ENCODE measurements at places on chromosomes 12 and 14. TPM values are rescaled to one million over a fixed set of nuclear protein-coding genes. Genes with fewer than 3 reads are reported as not detected.

The CDH24 gene
- total RNA-seq: 6.8 TPM

The TMEM253 gene
- total RNA-seq: not detected

The SDS gene
- total RNA-seq: not detected

The OR6C68 gene
- total RNA-seq: not detected

The RNASE2 gene
- not detected for total RNA-seq

DNA sequence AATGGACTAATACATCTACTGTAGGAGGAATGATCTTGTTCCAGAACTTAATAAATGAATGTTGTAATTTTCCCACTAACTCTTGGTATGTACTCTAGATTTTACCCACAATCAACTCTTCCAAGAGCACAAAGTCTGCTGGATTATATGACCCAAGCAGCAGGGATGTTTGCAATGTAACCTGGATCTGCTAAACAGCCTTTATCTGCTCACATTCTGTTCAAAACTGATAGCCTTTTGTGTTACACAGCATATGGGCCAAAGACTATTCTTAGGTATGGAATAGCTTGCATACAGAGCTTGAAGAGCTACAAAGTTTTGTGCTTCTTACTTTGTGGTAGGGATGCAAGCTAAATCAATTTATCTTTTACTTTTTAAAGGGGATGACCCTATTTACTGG, 213.7 kb upstream of the DCN start:
- no peaks in the 10 kb centered on the region for H3K4me1 ChIP-seq
- H3K36me3 ChIP-seq: no peaks in the 10 kb centered on the region
- H3K27ac ChIP-seq: no peak overlapping the region
- no peak overlapping the region for H3K4me3 ChIP-seq
- no peak for DNase-seq
- no peaks in the 10 kb centered on the region for H3K27me3 ChIP-seq

GRCh38 chr12:1692895-1693610, 2.2 kb downstream of the ADIPOR2 start:
- no peaks in the 10 kb centered on the region for H3K27me3 ChIP-seq
- H3K4me3 ChIP-seq: peak overlapping the region; percentile 97
- peaks cover 58% of the 10 kb centered on the region for H3K4me1 ChIP-seq
- DNase-seq: no peak
- H3K36me3 ChIP-seq: peaks cover 4% of the 10 kb centered on the region
- H3K27ac ChIP-seq: no peak overlapping the region

GRCh38 chr14:67722293-67722692, 20.6 kb downstream of the RDH12 start:
- no peak overlapping the region for H3K27ac ChIP-seq
- H3K27me3 ChIP-seq: peaks cover 36% of the 10 kb centered on the region
- H3K4me3 ChIP-seq: peak overlapping the region; percentile 12
- DNase-seq: peak; percentile 9
- no peaks in the 10 kb centered on the region for H3K36me3 ChIP-seq
- H3K4me1 ChIP-seq: peaks cover 17% of the 10 kb centered on the region

DNA sequence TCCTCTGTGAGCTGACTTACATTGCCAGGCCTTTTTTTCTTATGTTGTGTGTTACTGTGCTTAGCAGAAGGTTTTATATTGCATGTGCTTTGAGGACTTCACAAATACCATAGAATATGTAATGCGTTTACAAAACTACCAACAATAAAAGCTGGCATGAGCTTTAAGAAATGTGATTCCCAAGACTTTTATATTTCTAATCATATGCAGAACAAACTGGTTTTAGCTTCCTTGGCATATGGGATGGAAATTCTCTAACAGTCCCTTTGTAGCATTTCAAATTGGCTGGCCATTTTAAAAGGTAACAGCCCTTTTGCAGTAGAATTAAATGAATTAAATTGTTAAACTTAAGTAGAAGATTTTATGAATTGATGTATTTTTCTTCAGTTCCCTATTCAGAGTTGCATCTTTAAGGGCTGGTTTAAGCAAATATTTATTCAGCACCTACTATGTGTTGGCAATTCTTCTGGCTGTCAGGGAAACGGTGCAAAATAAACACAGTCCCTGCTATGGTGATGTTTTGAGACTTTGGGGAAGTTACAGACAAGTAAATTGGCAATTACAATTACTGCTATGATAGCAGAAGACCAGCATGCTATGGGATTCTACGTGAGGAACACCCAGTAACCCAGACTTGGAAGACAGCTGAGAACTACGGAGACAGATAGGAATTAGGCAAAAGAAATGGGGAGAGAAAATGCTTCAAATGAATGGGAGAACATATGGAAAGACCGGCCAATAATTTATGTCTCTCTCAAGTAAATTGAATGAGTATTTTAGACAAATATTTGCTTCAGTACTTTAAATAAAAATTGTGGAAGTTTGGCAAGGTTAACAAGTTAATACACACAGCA, 446.4 kb downstream of the EGLN3 start:
- no peak overlapping the region for H3K27ac ChIP-seq
- no peaks in the 10 kb centered on the region for H3K36me3 ChIP-seq
- no peaks in the 10 kb centered on the region for H3K4me1 ChIP-seq
- no peak overlapping the region for H3K4me3 ChIP-seq
- DNase-seq: no peak

DNA sequence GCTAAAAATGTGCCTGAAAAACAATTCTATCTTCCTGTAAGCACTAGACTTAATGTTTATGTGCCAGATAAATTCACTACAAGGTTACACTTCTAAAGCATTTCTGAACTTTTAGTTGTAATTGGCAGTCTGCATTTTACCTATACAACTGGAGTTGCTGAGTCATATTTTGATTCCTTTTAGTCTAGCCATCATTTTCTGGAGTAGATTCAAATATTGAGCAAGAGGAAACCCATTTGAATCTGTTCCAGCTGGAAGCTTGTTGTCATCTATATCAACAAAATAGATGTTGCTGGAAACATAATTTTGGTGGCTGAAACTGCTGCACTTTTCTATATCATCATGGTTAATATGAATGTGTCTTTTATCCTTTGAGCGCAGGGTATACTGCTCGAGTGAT, 122.2 kb upstream of the CCDC175 start:
- H3K27ac ChIP-seq: no peak overlapping the region
- DNase-seq: no peak
- H3K27me3 ChIP-seq: no peaks in the 10 kb centered on the region
- H3K4me3 ChIP-seq: no peak overlapping the region
- H3K36me3 ChIP-seq: no peaks in the 10 kb centered on the region
- H3K4me1 ChIP-seq: no peaks in the 10 kb centered on the region

GRCh38 chr12:2783936-2784600, 10.7 kb upstream of the FKBP4 start:
- no peaks in the 10 kb centered on the region for H3K36me3 ChIP-seq
- H3K27ac ChIP-seq: no peak overlapping the region
- peak; percentile 7 for DNase-seq
- H3K4me1 ChIP-seq: peaks cover 10% of the 10 kb centered on the region

GRCh38 chr14:76314521-76315034, 61.4 kb upstream of the ESRRB start:
- DNase-seq: no peak
- H3K4me1 ChIP-seq: peaks cover 6% of the 10 kb centered on the region
- no peak overlapping the region for H3K27ac ChIP-seq

DNA sequence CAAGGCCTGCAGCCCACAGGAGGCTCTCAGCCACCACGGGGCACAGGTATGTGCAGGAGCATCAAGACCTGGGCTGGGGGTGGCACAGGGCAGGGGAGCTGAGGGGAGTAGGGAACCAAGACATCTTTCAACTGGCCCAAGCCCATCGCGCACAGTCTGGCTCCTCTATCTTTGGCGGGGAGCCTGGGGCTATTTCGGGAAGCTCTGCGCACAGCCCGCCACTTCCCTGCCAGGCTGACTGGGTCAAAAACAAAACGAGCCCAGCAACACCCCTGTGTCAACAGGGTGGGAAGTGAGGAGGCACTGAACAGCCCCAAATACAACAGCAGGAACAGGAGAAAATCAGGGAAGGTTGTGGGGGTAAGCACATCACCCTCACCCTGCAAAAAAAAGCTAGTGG, 83.9 kb downstream of the ARL6IP4 start:
- peaks cover 29% of the 10 kb centered on the region for H3K4me1 ChIP-seq
- peaks cover 2% of the 10 kb centered on the region for H3K27me3 ChIP-seq
- no peak overlapping the region for H3K27ac ChIP-seq
- no peak overlapping the region for H3K4me3 ChIP-seq
- no peaks in the 10 kb centered on the region for H3K36me3 ChIP-seq

- peaks cover 2% of the 10 kb centered on the region for H3K27me3 ChIP-seq
- H3K4me1 ChIP-seq: no peaks in the 10 kb centered on the region
- H3K4me3 ChIP-seq: no peak overlapping the region
- DNase-seq: no peak
Observed at GRCh38 chr14:105836730-105837129, 310.3 kb downstream of the TMEM121 start.

GRCh38 chr12:65646127-65646643, 178.1 kb upstream of the HMGA2 start:
- no peak overlapping the region for H3K4me3 ChIP-seq
- peaks cover 42% of the 10 kb centered on the region for H3K36me3 ChIP-seq
- no peak for DNase-seq
- no peaks in the 10 kb centered on the region for H3K27me3 ChIP-seq

DNA sequence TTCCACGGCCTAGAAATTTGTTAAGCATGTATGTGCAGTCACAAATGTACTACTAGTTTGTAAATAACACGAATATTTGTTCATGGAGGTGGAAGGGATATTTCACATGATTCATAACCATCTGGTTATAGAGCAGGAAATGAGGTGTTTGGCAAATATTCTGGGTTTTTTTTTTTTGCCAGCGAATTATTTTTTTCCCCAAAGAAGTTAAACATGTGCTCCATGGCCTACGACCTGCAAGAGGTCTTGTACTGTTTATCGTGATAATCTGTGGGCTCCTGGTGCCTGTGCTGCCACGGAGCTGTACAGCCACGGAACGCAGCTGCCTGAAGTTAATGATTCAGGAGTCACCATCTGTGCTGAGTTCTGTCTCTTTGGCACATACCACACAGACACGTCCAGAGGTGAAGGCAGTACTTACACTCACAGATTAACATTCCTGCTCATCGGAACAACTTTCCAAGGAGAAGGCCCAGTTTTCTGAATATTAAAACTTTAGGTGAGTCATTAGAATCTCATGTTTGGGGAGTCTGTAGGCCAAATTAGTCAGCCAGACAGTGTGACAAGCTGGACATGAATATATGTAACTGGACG, 156.3 kb downstream of the TMX1 start:
- peaks cover 84% of the 10 kb centered on the region for H3K4me1 ChIP-seq
- DNase-seq: peak; percentile 90
- no peaks in the 10 kb centered on the region for H3K27me3 ChIP-seq
- peak overlapping the region; percentile 94 for H3K27ac ChIP-seq

GRCh38 chr12:113236539-113237399, 15.5 kb downstream of the TPCN1 start:
- no peak overlapping the region for H3K27ac ChIP-seq
- peaks cover 4% of the 10 kb centered on the region for H3K27me3 ChIP-seq
- no peak for DNase-seq
- H3K4me3 ChIP-seq: no peak overlapping the region

All from HFFc6 (cell line).